ENCODE measurements at places on chromosomes 3 and 15. TPM values are rescaled to one million over a fixed set of nuclear protein-coding genes. Genes with fewer than 3 reads are reported as not detected.
A peak's percentile ranks its signal among the peaks of the same experiment; 100 is the strongest.

Gene PSTPIP1
- 2.3 TPM for total RNA-seq

Gene SMAD6
- total RNA-seq = 104 TPM

Gene MYZAP
- 491 TPM for total RNA-seq

DNA sequence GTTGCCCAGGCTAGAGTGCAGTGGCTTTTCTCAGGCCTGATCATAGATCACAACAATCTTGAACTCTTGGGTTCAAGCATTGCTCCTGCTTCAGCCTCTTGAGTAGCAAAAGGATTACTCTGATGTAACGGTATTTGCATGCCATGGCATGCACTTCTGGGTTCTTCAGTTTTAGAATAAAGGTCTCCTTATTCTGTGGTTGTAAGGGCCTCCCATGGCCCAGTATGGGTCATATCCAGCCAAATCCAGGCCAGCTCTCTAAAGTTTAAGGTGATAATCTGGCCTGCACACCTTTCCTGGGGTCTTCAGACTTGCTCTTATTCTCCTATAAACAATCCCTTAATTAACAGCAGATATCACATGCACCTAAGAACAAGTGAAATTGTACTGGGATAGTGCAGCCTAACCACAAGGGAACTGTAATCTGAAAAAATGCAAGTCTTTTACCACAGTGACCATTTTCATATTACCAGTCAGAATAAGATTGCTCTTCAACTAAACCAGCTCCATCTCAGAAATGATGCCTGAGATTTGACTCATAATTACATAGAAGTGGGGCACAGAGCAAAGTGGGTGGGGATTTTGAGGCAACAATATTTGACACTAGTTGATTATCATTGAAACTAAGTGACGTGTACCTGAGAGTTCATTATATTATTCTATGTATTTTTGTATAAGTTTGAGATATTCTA is 25.4 kb downstream of the COMMD2 start:
- no peaks in the 10 kb centered on the region for H3K27me3 ChIP-seq
- no peaks in the 10 kb centered on the region for H3K36me3 ChIP-seq
- no peaks in the 10 kb centered on the region for H3K4me1 ChIP-seq

DNA sequence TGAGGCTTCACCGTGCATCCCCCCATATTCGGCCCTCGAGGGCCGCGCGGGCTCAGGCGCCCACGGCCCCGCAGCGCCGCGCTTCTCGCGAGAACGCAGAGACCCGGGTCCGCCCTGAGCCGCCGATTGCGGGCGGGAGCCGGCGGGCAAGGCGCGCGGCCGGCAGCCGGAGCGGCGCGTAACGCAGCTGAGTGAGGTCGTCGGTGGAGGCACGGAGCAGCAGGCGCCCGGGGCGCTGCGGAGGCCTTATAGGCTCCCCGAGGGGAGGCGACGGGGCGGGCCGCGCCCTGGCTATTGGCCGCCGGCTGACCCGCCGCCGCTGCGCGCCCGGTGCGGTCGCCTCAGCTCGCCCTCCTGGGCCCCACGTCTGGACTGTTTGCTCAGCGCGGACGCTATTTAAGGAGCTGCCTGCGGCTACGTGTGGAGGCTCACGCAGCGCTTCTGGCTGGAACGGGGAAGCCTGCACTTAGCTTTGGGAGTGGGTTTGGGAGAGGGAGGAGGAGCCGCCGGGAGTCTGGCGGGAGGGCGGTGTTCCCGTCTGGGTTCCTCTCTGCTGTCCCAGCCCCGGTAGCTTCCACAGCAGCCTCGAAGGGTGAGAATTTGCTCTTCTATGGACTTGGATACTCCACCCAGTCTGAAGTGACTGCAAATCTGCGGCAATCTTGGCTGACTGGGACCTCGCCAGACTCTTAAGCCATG is at the start of gene PLOD2:
TSS of gene PLOD2 (minus strand) at position 221 of the 699 bp plus-strand sequence. CDS start at position 26, 195 bp downstream.
- peak within 1 kb of the TSS; percentile 81 for H3K4me3 ChIP-seq
- H3K4me1 ChIP-seq = peaks cover 54% of the 10 kb centered on the region
- H3K27ac ChIP-seq = peak within 1 kb of the TSS; percentile 91
- no peaks in the 10 kb centered on the region for H3K27me3 ChIP-seq

DNA sequence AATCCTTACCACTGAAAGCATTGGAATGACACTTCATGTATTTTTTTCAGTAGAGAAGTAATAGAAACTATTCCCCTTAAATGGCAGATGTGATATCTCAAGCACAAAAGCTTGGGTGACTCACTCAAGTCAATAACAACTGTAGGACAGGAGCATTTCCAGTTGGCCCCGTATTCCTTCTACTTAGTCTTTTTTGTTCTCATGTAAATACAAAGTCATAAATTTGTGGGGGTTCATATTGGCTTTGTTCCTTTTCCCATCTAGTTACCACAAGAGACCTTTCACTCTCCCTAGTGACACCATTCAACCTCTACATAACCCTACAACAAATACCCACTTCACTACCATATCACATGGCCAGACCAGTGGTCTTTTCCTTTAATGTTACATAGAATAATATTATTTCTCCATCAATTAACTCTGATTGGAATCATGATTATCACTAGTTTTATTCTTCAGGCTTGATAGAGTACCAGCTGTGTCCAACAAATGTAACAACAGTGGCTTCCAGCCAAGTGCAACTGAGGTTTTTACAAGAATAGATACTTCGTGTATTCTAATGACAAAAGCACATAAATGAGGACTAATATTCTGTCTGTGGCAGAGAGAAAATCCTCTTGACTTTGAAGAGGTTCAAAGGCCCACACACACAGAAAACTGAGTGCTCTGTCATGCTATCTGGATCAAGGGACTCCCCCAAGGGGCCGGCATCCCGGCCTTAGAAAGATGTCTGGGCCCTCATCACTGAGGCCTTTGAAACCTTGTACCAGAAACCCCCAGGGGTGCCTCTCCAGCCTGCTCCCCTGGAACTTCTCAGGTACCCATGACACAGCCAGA is 94.0 kb upstream of the THBS1 start:
- H3K27ac ChIP-seq = no peak overlapping the region
- no peaks in the 10 kb centered on the region for H3K27me3 ChIP-seq
- peaks cover 36% of the 10 kb centered on the region for H3K4me1 ChIP-seq
- H3K36me3 ChIP-seq = no peaks in the 10 kb centered on the region
- no peak for DNase-seq

DNA sequence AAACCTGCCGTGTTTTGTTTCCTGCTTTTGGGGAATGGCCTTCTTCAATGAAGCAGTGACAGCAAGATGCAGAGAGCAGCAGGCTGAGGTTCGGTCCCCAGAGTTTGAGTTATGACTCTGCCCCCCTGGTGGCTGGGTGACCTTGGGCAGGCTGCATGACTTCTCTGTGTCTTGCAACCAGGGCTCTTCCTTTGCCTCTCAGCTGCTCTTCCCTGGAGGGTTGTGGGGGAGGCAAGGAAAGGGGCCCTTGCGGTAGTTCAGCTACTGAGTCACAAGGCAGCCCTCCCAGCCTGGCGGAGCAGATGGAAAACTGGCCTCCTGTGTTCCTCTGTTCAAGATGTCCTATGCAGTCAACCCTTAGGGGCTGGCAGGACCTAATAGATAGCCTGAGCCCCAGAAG is 17.1 kb downstream of the CTXND1 start:
- DNase-seq = no peak
- no peaks in the 10 kb centered on the region for H3K27me3 ChIP-seq
- H3K27ac ChIP-seq = no peak overlapping the region
- no peaks in the 10 kb centered on the region for H3K4me1 ChIP-seq
- no peaks in the 10 kb centered on the region for H3K36me3 ChIP-seq
- no peak overlapping the region for H3K4me3 ChIP-seq

DNA sequence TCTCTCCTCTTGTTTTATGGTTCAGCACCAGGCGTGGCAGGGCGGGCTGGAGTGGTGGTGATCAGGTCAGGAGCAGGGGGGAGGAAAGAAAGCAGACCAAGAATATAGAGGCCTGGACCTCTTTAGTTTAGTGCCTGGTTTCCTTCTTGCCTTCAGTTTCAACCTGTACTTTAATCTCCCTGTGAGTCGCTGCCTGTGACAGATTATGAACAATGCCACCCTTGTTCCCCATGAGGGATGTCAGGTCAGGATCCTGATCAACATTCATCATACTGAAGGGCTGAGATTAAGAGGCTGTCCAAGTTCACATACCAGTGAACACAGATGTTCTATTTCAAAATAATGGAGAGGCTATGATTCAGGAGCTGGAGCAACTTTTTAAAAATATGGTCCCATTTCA is 11.4 kb downstream of the ENTPD3 start:
- DNase-seq = no peak
- no peaks in the 10 kb centered on the region for H3K27me3 ChIP-seq
- H3K4me1 ChIP-seq = no peaks in the 10 kb centered on the region
- H3K27ac ChIP-seq = no peak overlapping the region

GRCh38 chr3:197394464-197395321 is 96.3 kb upstream of the DLG1 start:
- DNase-seq = peak; percentile 92
- H3K36me3 ChIP-seq = no peaks in the 10 kb centered on the region
- peak overlapping the region; percentile 72 for H3K27ac ChIP-seq

GRCh38 chr15:72998226-72998625 is 54.0 kb upstream of the NEO1 start:
- no peak overlapping the region for H3K4me3 ChIP-seq
- no peak overlapping the region for H3K27ac ChIP-seq
- H3K36me3 ChIP-seq = no peaks in the 10 kb centered on the region
- peaks cover 6% of the 10 kb centered on the region for H3K4me1 ChIP-seq
- no peaks in the 10 kb centered on the region for H3K27me3 ChIP-seq

DNA sequence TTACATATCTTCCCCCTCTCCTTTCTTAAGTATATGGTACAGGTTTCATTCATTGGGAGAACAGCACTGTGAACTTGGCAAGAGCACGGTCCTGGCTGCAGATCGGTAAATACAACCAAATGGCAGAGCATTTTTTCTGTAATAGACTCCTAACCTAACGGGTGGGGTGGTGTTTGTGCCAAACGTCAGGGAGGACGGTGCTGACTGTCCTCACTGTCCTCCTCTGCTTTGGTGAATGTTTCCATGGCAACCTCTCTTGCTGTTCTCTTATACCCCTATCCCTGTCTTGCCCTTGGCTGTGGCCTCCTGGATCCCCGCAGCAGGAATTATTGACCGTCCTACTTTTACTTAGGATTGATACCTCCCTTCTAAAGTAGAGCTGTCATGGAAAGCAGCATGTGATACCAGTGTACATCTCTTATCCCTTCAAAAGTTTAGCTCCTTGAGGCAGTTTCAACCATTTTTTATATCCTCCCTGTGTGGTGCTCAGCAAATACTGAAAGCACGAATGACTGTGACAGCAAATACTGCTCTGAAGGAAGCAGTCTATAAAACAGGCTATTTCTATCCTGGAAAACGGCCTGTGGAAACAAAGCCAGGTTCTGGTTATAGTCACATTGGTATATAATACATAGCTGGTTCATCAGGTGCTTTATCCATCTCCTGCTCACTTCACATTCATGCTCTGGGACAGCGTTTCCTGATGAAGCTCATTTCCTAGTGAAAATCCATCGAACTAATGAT is 275.4 kb upstream of the C2CD4B start:
- H3K27ac ChIP-seq = no peak overlapping the region
- no peaks in the 10 kb centered on the region for H3K27me3 ChIP-seq
- H3K36me3 ChIP-seq = no peaks in the 10 kb centered on the region
- DNase-seq = no peak
- peaks cover 27% of the 10 kb centered on the region for H3K4me1 ChIP-seq
- no peak overlapping the region for H3K4me3 ChIP-seq

Measured in right atrium auricular region (tissue), 2 donors.